Memory B cell (primary cell): ENCODE measurements at places on chromosomes 6 and 20.
A peak's percentile ranks its signal among the peaks of the same experiment; 100 is the strongest.

GRCh38 chr6:44920952-44921491 lies 407.1 kb upstream of the RUNX2 start:
- DNase-seq = no peak

GRCh38 chr6:70549327-70549726 lies 17.4 kb upstream of the SDHAF4 start:
- DNase-seq = no peak

GRCh38 chr6:71236926-71237434 lies 51.6 kb upstream of the OGFRL1 start:
- DNase-seq = no peak

DNA sequence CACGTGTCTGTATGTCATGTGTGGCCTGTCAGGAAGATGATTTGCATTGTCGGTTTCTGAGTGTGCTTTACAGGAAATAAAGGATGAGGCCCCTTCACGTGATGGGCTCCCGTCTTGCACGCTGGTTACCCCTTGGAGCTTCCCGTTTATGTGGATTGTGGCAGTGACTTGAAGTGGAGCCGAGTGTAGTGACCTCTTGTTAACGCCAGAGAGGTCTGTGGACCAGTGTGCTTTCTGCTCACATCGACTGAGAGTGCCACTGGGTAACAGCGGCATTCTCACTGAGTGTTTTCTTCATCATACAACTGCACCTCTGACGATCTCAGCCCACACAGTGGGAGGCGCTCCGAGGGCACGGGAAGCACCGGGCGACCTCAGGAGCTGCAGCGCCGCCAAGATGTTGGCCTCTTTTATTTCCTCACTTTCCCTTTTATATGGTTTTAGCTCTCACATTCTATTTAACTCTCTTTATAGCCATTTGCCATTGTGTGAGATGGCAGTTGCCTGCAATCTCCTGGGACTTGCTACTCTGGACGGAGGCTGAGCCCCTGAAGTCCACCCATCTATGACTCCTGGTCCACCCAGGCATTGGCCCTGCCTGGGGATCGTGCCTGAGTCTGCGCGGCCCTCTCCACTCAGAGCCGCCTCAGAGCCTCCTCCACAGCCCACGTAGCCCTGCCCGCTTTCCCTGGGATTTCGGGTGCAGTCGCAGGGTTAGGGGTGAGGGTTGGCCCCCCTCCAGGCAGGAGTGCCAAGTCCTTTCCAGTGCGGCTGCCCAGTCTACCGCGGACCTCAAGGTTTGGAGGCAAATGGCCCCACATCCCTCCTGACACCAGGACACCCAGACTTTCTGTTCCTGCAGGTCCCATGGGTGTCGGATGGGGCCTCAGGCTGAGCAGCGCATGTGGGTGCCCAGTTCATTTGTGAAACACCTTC lies 238.9 kb downstream of the ERMARD start:
- DNase-seq = no peak

DNA sequence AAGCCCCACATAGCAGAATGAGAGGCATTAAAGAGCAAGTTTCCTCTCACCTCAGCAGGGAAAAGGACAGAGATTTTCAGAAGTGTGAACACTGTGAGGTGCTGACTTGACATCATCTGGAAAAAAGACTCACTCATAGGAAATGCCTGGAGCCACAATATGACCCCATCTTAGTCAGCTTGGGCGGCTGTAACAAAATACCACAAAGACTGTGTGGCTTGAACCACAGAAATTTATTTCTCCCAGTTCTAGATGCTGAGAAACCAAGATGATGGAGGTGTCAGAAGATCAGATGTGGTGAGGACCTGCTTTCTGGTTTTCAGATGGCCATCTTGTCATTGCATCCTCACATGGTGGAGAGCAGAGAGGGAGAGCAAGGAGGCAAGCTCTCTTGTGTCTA lies 253.1 kb downstream of the ADGB start:
- no peak for DNase-seq

DNA sequence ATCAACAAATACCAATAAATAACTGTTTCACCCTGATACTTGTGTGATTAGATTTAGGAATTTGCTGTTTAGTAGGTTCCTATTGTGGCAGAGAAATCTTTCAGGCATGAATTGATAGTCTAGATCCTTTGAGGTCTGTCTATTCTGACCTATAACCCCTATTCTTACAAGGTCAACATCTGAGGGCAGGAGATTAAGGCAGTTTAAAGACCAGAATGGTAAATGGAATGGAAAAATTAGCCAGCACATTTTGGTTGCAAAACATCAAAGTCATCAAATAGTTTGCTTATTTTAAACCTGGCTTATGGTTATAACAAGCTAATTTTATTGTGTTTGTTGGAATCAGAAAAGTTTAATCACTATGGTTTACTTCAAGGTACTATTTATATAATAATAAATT lies 78.4 kb downstream of the LIN28B start:
- no peak for DNase-seq

DNA sequence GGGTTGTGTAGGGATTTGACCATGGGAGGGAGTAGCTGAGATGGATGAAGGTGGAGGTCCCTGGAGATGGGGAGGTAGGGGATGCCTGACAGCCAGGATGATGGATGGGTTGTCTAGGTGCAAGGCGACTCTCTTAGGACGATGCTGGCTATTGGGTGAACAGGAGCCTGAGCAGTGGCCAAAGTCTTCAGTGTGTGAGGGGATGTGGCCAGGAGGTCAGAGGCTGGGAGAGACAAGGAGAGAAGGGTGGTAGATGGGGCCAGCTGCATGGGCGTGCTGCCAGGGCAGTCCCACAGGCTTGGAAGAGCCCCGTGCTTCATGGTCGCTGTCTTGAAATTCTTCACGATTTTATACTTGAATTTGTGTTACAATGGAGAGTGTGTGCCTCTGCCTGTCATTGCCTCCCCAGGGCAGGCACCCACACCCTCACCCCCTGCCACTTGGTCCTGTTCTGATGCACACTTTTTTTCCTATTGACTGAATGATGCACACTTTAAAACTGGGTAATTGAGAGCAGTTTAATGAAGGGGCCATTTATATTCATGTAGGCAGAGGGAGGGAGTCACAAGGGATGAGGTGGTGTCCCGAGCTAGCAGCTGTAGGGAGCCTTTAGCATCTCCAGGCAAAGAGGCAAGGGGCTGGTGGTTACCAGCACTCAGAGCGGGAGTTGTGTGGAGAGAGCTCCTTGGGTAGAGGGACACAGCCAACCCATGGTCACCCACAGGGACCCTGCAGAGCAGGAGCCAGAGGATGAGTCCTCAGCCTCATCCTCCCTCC lies 120.7 kb downstream of the DHX35 start:
- DNase-seq = no peak

DNA sequence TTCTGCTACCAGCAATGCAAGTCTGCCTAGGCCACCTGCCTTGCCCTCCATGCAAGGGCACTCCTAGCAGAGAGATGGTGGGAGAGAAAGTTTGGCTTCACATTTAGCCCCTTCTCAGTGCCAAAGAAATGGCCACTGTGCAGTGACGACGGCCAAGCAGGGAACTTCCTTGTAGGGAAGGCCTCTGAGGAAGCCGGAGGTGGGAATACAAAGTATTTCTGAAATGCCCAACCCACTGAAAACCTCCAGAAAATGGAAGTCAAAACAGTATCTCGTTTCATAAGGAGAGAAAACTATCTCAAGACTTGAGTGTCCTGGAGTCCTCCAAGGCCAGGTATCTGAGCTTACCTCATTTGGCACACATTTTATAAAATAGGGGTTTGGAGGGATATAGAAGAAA lies 42.7 kb downstream of the JAG1 start:
- no peak for DNase-seq

- DNase-seq = peak; percentile 78
Measured at GRCh38 chr6:52416629-52417151, 3.5 kb upstream of the EFHC1 start.

GRCh38 chr6:148514091-148514845 lies 171.6 kb downstream of the SASH1 start:
- DNase-seq = no peak

- no peak for DNase-seq
Measured at GRCh38 chr6:147166992-147167391, 37.2 kb upstream of the STXBP5 start.

DNA sequence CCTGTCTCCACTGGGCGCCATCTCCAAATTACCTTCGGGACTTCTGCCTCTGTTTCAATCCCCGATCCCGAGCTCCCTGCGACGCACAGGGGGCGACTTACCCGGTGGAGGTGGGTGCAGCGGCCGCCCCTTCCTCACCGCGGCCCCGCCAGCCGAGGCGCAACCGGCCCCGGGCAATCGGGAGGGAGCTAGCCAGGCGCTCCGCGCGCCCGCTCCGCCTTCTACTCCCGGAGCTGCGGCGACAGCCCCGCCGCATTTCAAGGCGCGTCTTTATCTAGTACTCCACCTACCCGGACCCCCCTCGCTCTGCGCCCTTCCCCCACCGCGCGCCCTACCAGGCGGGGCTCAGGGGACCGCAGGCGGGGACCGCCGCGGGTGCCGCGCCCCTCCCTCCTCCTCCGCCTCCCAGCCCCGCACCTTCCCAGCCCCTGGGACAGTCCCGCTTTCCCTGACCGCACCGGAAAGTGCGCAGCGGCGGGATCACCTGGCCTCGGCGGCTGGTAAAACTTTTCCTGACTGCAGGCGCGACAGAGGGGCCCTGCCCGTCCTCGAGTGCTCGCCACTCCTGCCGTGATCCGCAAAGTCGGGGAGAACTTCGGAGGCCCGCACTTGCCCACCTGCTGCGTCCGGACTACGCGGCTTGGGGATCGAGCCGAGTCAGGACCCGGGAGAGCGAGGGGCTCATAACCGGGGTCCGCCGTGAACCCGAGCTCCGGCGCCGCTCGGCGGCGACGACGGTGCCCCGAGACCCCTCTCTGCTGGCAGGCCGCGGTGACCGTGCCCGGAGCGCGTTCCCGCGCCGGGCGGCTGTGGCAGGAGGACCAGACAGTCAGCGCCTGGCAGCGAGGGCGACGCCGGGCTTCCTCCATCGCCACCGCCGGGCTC lies 8.0 kb upstream of the NKX2-2 start:
- no peak for DNase-seq

- no peak for DNase-seq
Measured at GRCh38 chr6:14520536-14520935, 403.0 kb downstream of the CD83 start.

DNA sequence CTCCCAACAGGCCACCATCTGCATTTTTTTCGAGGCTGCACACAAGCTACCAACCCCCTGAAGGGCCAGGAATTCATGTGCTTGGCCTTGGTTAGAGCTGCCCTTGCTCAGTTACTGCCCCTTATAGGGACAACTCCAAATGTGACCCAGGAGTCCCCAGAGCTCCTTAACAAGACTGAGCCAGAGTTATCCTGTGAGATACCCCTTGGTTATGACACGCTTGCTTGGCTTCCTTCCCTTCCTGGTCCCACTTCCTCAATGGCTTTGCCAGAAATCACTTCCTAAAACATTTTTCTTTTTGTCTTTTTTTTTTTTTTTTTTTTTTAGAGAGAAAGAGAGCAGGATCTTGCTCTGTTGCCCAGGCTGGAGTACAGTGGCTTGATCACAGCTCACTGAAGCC lies 8.9 kb downstream of the TREM1 start:
- no peak for DNase-seq

DNA sequence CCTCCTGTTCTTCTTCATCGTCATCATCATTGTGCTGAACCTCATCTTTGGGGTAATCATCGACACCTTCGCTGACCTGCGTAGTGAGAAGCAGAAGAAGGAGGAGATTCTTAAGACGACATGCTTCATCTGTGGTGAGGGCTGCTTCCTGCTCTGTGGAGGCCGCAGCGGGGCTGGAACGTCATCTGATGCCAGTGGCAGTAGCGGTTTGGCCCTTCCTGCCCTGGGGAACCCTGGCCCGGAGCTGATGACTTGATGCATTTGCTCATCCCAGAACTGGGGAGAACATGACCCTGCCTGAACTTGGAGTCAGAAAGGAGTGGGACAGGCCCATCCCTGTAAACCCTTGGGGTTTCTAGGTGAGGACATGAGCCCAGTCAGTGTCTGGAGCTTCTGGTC lies 18.7 kb downstream of the UQCC2 start:
- peak; percentile 69 for DNase-seq

- no peak for DNase-seq
Measured at GRCh38 chr6:155004017-155004416, 8.9 kb downstream of the TIAM2 start.

DNA sequence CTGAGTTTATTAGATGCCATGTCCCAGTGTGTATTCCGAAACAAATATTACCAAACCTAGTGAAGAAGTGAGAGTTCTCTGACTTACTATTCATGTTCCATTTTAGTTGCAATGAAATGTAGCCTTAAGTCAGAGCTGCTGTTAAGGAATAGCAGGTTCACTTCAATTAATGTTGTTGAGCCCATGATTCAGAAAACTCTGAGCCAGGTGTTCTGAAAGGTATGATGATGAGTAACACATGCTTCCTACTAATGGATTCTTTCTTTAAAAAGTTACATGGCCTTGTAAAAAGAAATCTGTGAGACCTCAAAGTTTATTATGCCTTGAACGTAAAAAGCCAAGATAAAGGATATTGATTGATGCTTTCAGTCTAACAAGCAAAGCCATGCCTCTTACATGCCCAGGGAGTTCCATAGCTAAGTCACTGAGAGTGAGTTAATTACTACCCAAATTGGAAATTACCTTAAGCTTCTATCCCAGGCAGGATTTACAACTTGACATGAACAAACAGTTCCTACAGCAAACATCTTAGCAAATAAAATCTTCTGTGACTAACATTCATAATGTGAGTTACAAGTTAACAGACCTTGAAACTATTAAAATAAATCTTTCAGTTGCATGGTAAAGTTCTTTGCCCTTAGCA lies 122.9 kb downstream of the AKAP7 start:
- DNase-seq = no peak

DNA sequence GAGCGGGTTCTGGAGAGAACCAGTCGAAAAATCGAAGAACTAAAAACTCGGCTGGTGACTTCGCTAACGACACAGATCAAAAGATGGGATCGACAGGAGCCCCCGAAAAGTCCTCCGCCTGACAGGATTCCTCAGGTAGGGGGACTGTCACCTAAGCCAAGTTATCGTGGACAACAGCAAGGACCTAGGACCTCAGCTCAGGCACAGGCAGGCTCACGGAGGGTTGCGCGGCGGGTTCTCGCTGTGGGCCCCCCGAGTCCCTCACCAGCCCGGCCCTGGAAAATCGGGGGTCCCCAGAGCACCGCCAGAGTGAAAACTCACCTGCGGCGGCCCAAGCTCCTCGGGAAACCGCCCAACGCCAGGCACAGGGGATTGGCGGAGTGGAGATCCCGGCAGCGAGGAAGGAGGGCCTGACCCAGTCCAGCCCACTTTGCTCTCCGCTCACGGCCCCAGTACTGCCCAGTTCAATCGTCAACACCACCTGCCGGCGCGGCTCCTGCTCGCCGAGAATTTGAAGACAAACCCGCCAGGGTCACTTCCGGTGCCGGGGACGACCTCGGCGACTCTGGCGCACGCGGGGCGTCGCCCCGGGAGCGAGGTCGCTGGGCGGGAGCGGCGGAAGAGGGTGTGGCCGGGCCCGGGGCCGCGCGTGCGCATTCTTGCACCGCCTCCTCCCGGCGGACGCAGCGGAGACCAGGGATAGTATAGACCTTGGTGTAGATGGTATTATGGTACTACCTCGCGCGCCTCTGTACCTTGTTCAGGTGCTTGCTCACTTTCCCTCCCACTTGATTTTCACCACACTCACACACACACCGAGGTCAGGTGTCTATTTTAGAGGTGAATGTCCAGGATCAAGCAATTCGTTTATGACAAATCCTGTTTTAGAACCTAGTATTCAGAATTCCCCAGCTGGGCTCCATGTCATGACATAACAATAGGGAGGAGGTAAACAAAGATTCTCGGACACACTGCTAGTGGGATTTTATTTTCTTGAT lies at the start of gene KATNA1:
Gene KATNA1 (minus strand): TSS at position 567 of the 998 bp plus-strand sequence. CDS start 10,167 bp downstream, outside the sequence.
- DNase-seq = peak; percentile 77

- DNase-seq = no peak
Measured at GRCh38 chr6:157713451-157714152, 109.4 kb upstream of the SNX9 start.
